ENCODE measurements at places on chromosomes 11 and 22. TPM values are rescaled to one million over a fixed set of nuclear protein-coding genes. Genes with fewer than 3 reads are reported as not detected.

Gene CATSPERZ
- not detected for polyA plus RNA-seq

Gene PGA4
- not detected for polyA plus RNA-seq

Gene RAG1
- 0.06 TPM for polyA plus RNA-seq

Gene CYB5R3
- 362 TPM for polyA plus RNA-seq

Gene CLDN5
- polyA plus RNA-seq: 0.21 TPM

Gene C1QTNF4
- polyA plus RNA-seq: 0.12 TPM
